ENCODE measurements at places on chromosomes 7 and 10.

DNA sequence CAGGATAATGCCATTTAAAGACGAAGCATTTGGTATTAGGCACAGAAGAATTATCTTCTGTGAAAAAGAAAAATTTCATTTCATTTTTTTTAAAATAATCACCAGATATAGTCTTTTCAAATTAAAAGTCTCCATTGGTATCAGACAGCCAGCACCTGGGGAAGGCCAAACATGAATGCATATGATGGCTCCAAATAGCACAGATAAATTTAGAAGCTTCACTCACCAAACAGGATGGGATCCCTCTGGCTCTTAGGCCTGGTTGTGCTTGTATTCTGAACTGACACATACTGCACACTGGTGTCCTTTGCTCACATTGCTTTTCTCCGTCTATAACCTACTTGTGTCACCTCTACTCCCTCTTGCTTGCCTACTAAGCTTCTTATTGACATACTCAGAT is 169.5 kb upstream of the CHRM2 start:
- DNase-seq: no peak

- DNase-seq: no peak
These were observed 64.6 kb downstream of the GSAP start for GRCh38 chr7:77351539-77352004.

DNA sequence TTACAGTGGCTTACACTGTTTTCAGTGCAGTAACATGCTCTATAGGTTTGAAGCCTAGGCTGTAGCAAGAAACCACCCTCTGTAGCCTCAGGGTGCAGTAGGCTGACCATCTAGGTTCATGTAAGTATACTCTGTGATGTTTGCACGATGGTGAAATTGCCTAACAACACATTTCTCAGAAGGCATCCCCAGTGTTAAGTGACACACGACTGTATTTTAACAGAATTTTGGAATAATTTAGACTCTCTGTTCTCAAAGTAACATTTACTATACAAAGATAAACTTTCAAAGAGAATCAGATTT is 44.6 kb upstream of the BHLHA15 start:
- DNase-seq: no peak

DNA sequence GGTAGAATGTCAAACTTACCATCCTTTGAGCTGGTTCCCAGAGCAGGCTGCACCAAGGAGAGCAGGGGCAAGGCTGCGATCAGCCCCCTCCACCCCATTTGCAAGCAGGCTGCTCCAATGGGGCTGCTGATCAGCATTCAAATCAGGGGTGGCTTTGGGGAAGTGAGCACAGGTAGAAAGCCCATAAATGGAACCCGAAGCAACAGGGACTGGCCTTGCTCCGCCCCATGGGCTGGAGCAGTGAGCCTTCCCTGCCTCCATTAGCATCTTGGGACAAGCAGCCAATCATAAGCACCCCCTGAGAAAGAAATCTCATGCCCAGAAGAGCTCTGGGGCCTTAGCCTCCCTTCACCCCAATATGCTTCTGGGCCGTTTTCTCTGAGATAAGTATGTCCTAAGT is 4.0 kb upstream of the PKD1L1 start:
- no peak for DNase-seq

DNA sequence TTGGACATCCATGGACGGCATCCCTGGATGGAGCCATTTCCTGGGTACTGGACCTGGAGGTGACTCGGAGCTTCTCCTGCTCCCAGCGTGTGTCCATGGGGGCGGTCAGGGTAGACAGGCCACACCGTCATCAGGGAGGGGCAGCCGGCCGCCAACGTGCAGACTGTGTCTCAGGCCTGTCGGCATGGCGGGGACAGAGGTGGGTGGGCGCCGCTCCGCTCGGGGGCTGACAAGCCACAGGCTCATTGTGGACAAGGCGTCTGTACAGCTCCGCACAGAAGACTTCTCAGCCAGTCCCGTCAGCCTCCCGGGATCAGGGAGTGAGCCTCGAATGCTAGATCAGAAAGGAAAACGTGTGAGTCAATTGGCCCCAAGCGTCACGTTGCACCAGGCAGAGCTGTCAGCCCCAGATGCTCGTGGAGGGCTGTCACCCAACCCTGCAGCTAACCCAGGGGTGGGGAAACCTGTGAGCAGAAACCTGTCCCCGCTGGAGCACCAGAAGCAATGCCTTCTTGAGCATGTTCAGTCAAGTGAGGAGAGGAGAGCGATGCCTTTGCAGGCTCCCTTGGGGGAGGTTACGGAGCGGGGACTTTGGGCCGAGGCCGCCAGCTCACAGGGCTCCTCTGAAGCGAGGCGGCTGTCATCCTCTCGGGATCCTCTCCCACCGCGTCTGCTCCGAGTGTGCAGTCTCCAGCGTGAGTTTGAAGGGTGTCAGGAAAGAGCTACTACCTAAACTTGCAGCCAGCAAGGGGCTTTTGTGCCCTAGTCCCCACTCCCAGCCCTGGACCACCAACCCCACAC is 16.0 kb upstream of the DPYSL4 start:
- no peak for DNase-seq

Data from H54 (cell line).